NCI-H2081 treated with DMSO at 0.1 percent for 48 hours (cell line): ENCODE measurements at places on chromosomes 11 and 22.
A peak's percentile ranks its signal among the peaks of the same experiment; 100 is the strongest.

DNA sequence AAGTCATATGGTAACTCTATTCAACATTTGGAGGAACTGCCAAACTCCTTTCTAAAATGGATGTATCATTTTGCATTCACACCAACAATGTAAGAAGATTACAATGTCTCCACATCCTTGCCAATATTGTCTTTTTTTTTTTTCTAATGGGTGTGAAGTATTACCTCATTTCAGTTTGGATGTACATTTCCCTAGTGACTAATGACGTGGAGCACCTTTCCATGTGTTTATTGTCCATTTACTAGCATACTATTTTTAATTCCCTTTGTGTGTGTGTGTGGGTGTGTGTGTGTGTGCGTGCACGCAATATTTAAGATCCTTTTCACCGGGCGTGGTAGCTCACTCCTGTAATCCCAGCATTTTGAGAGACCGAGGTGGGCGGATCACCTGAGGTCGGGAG lies 62.7 kb downstream of the APOL3 start:
- DNase-seq, result no peak

DNA sequence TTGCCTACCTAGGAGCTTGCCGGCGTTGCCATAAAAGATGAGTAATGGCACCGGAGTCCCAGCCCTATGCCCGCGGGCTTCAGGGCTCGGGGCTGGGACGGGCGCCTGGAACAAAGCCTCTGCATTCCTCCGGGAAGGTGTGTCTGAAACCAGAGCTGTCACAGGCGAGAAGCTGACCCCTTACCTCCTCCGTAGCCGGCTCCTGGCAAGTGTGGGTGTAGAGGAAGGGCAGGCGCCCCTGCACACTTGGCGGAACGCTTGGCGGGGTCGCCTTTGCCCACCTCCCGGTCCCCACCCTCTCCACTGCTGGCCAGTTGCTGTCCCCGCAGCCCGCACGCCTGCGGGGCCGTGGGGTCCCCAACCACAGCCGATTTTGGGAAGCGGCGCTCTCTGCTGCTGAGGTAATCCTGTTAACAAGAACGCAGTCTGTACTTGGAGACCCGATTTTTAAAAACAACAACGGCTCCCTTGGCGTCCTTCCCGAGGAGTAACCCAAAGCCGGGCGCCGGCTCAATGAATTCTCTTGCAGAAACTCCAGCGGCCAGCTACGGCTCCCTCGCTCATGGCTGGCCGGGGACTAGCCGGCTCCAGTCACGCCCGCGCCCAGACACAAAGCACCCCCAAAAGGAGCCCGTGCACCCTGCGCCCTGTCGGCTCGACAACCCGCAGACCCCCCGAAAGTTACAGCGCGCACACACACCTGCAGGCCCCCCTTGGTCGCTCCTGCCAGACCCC lies 89.2 kb downstream of the PLEKHA7 start:
- no peak for DNase-seq

DNA sequence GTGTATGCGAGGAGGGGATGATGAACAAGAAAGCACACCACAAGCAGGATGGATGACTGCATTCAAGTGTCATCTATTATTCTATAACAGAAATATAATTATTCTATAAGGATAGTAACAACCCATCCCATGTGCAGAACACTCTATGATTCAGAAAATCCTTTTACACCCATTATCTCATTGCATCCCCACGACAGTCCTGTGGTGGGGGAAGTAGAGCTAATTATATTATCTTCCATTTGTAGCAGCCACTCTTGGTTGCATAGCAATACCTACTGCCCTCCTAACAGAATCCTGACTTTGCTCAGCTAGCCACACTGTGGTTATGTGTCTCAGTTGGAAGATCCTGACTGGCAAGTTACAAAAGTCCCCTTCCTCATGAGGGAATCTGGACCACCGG lies 406.5 kb upstream of the NARS2 start:
- no peak for DNase-seq

DNA sequence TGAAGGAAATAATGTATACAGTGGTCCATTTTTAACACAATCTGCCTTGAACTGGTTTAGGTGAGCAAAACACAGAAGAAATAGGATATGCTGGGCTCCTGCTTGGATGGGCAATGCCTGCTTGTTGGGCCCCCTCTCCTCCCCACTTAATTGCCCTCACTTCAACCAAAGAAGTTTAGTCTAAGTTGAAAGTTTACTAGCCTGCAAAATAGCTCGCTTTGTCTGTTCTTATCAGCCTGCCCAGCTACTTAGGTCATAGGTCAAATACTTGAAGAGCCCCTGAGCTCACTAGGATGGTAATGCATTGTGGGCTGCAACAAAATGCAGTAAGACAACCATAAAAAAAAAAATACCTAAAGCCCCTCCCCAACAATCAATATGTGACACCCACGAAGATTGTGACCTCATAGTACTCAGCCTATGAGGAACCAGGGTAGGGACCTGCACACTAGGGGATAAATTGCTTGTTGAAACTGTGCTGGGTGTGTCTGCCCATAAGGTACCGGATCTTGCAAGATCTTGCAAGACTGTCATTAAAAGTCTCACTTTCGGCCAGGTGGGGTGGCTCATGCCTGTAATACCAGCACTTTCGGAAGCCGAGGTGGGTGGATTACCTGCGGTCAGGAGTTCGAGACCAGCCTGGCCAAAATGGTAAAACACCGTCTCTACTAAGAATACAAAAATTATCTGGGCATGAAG lies 10.9 kb downstream of the DRICH1 start:
- DNase-seq, result no peak

DNA sequence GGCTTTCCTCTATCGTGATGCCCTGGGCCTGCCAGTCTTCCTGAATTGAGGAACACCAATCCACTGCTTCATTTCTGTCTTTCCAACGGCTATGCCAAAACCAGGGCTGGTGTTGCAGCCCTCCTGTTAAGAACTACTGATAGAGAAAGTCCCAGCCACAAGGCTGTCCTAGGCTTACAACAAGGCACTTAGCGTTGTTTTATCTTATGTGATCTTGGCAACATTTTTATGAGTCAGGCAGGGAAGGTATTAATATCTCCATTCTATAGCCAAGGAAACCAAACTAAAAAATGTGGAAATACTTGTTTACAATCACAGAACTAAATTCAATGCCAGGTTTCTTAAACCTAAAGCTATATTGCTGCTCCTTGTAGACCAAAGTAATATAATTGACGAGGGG lies 89.9 kb upstream of the AMOTL1 start:
- no peak for DNase-seq

- DNase-seq, result no peak
Observed at GRCh38 chr11:66042996-66043906, 5.7 kb downstream of the GAL3ST3 start.

DNA sequence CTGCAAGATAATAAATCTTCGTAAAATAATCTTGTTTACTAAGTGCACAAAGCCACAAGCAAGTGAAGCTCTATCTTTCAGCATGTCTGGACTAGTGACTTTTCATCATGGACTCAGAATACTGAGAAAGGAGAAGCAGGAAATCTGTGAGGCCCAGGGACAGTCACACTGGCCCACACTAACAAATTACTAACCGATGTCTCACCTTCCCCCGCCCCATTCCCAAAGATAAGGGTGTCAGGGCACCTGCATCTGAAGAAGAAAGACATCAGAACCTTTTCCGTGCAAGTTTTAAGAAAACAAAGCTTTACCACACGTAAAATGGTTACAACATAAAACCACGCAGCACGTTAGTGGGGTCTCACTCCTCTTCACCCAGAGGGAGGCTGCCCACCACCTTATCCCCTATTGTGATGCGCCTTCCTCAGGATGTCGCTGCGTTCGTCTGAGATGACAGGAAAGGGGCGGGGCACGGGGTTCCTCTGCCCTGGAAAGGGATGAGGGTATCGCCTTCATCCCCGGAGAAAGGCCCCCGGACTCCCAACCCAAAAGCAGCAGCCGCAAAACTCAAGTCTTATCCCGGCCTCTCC lies 616 bp downstream of the BTBD10 start:
- DNase-seq, result peak; percentile 6

DNA sequence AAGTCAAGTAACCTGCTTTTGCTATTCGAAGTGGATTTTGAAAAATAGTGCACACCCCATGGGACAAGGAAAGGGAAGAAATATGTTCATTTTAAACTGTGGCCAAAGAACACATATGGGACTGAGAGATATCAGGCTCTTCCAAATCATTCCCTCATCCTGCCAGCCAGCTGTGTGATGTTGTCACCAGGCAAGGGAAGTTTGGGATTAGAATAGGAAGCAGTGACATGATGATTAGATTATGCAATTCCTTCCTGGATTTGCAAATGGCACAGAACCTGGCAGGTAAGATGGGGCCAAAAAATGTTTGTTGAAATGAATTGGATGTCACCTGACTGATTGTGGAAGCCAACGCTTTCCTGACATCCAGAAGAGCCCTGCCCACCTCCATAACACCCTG lies 4.9 kb upstream of the SCN3B start:
- no peak for DNase-seq

DNA sequence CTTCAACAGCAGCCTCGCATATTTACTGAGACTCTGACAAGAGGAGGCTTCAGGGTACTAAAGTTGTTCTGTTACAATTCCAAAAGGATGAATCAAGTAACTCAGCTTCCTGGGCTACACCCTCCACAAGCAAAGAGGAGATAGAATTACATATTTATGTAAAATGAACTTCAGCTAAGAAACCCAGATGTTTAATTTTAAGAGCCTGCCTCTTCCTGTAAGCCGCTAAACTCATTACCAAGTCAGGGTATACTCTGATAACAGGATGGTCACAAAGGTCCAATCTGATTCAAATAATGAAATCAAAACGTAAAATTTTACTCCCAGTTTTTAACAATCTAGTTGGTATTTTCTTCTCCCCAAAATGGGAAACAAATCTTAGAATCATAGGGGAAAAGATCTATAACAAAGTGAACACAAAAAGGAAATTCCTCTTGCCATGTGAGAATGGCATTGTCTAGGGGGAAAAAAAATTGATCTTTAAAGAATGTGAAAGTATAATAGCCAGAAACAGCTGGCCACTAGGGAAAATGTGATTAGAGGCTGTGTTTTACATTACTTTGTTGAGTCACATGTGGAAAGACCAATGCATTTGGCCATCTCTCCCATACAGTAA lies 30.9 kb downstream of the CHEK2 start:
- DNase-seq, result no peak

DNA sequence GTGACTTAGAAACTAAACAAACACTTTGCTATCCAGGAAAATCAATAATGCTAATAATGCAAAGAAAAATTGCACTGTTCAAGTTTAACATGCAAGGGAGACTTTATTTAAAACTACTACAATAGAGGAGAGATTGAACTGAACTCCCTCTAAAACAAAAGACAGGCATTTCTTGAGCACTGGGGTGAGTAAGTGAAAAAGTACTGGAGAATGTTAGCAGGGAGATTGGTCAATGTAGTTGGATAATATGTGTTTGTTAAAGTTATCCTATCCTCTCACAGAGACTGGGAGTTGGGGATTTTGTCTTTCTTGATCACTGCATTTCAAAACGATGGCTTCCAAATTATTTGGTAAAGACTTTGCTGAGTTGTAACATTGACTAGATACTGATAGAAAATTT lies 77.6 kb downstream of the LUZP2 start:
- no peak for DNase-seq

- DNase-seq, result no peak
Observed at GRCh38 chr22:46486996-46487717, 50.3 kb downstream of the CELSR1 start.

DNA sequence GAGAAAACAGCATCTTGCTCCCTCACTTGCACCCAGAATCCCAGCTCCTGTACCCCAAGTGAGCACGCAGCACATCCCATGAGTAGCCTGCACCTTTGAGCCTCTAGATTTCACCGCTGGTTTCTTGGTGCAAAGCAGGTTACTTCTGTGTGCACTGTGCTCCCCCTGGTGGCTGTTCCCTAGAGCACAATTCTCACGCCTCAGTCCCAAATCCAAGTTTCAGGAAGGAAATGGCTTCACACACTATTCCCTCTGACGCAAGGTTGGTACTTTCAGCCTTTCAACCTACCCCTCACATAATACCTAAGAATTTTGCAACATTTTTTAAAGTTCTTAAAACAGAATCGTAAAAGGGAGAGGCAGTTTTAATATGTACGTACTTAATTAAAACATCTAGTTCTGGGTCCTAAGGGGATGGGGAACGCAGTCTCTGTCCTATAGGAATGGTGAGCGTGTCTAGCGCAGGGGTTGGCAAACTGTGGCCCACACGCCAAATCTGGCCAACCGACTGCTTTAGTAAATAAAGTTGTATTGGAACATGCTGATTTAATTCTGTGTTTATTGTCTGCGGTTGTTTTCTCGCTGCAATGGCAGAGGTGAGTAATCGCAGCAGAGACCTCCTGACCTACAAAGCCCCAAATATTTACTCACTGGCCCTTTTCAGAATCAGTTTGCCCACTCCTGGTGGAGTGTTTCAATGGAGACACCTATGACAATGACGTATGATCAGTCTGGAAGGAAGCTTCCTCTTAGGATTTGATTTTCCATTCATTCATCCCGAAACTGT lies 27.5 kb downstream of the DHCR7 start:
- peak; percentile 5 for DNase-seq

DNA sequence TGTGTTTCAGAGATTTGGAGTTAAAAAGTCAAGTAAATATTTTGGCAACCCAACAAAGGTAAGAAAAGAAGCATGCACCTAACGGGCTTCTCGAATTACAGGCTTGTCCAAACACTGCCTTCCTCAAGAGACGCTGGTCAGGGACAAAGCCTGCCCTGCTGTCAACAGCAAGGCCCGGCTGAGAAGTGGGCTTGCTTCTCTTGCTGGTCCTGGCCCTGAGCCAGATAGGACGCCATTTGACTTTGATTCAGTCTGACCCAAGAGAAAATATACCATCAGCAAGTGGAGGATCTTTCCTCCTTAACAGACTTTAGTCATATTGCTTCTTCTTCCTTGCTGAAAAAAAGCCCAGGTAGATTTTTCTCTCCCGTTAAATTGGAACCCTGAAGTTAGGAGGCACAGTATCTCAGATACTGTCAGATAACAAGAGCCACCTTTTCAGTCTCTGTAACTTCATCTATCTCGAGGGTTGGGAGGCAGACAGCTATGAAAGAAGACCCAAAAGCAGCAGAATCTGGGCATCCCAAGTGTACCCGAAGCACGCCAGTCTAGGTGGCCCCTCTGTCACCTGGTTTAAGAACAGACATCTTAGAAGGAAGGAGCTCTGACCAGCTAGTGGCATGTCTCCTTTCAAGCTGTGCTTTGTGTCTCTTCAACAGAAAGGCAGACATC lies 57.5 kb downstream of the C22orf31 start:
- no peak for DNase-seq

DNA sequence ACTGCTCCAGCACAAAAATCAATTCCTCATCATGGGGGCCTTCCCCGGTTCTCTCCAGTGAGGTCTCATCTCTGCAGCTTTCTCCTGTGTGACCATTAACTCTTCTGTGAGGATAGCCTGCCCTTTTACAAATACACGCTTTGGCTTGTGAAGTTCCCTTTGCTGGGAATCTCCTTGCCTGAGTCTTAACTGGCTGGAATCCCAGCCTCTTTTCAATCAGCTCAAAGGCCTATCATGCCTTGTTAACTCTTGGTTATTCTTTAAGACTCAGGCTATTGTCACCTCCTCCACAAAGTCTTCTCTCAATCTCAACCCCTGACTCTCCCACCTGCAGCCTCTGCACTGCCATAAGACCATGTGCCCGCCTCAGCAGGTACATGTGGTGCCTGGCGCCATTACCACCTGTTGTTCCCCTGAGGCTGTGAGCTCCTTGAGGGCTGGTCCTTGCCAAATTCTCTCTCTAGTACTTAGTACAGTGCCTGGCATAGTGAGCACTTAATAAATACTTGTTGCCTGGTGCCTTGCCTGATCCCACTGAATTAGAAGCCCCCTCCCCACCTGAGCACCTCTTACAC lies 128.2 kb downstream of the ST3GAL4 start:
- no peak for DNase-seq

- no peak for DNase-seq
Observed at GRCh38 chr22:48581796-48582469, 1245.7 kb downstream of the BRD1 start.
